ENCODE measurements at places on chromosomes 2 and 18. TPM values are rescaled to one million over a fixed set of nuclear protein-coding genes. Genes with fewer than 3 reads are reported as not detected.

GRCh38 chr18:6928359-6928758, 189.2 kb downstream of the LAMA1 start:
- DNase-seq = no peak

- no peak for DNase-seq
Measured at GRCh38 chr2:189109921-189110397, 69.6 kb downstream of the COL5A2 start.

- DNase-seq = no peak
Measured at GRCh38 chr2:128597121-128597762, 278.6 kb upstream of the HS6ST1 start.

DNA sequence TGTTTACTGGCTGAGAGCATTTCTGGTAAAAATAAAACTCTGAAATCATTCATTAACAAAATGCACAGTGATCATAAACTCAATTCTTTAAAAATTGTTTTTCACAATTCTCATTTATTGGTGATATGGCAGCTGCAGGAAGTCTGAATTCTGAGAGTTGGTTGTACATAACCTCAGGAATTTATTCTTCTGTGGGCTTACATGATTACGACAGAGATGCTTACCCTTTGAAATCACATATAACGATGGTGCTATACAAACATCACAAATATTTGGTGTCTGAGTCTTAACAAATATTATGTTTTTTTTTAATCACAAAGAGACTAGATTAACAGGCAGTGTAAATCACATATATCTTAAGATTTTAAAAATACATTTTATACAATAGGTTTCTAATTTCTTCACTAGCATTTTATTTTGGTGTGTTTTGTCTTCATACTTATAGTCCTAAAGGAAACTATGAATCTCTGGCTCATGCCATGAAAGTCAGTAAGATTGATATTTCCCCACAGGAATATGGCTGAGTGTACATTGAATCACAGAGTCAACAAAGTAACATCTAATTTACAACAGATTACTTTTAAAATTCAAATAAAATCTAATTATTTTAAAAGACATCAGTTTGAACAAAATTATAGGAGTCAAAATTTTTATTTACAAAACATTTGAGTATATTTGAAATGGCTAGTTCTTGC, 318.8 kb upstream of the THUMPD2 start:
- no peak for DNase-seq

GRCh38 chr2:113686537-113686936, 59.5 kb downstream of the RABL2A start:
- DNase-seq = no peak

DNA sequence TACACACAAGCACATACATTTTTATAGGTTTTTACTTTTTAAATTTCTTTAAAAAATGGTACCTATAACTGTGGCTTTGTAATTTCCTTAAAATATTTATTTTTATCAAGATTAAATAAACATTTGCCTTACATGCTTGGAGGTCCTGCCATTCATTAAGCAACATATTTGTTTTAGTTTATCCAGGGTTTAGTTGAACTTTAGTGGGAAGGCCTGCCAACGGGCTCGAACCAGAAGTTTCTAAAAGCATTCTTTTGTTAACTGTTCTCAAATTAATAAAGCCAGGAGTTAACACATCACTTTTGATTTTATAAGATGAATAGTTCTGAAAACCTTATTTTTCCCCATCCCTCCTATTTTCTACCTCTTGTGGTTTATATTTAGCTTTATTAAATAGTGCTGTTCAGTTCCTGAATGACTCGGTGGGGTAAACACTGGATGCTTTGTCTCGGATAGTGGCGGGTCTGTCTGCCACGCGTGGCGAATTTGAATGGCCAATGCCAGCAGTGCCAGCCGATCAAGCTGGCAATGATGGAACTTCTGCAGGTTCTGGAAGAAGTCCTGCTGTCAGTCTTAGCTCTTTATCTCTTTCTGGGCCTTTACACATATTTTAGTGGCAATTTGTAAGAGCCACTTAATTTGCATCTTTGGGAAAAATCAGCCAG, 32.2 kb downstream of the SH3YL1 start:
- no peak for DNase-seq

DNA sequence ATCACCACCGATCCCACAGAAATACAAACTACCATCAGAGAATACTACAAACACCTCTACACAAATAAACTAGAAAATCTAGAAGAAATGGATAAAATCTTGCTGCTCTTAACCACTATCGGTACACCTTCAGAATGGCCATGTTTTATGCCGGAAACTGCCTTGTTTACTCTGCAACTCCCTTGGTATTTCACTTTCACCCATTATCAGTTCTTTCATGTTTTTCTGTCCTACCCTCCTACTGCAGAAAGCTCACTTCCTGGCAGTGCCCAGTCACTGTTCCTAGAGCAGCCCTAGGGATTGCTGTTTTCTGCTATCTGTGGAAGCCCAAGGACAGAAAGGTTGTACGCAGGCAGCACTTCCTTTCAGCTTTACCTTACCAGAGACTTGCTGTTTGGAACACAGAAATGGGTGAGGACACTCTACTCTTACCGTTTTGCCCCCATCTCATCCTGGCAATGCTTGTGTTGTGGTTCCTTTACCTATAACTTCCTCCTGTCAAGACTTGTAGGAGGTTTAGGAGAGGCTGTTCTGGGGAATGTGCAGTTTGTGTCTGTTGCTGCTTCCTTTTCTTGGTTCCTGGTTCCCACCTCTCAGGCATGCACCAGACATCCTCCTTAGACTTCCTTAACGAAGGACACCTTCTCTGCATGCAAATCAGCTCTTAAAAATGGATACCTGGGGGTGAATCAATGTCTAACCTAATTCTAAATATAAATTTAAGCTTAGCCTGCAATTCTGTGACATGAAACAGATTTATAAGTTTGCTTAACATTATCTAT, 394.4 kb downstream of the SPAG16 start:
- DNase-seq = no peak

GRCh38 chr2:20365249-20365817, 14.7 kb upstream of the PUM2 start:
- DNase-seq = no peak

DNA sequence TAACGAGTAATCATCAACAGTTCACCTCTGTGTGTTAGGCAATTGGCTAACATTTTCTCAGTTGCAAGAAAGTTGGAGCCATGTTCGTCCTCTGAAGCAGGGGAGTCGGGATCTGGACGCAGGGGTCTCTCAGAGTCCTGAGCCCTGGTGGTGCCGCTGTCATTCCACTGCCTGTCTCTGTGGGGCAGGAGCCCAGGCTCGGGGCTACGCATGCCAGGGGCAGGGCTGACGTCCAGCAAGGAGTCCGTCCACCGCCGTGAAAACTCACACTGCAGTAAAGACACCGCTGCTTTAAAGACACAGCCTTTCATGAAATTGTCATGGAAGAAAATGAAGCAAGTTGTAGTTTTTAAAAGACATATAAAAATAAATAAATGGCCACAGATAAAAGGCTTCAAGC, 571.1 kb upstream of the SOX11 start:
- no peak for DNase-seq

GRCh38 chr2:176755537-176756135, 457.0 kb upstream of the HNRNPA3 start:
- DNase-seq = no peak

DNA sequence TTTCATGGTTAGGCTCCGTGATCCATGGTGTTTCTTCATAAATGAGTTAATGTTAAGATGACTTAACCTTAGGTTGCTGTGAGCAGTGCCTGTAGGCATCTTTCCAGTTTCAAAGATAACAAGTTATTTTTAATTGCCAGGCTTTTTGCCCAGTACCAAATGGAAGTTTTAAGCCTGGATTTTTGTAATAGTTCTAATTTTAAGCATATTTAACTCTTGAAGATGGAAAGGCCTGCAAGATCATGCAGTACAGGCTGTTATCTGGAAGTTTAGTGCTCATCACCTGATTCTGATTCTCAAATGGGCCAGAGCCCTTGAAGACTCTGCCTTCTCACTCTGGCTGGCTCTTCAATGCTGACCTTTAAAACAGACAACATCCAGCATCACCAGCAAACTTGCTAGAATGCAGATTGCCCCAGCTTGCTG, 141.3 kb downstream of the NCK2 start:
- no peak for DNase-seq

GRCh38 chr18:72826736-72827135, 41.1 kb downstream of the NETO1 start:
- no peak for DNase-seq

DNA sequence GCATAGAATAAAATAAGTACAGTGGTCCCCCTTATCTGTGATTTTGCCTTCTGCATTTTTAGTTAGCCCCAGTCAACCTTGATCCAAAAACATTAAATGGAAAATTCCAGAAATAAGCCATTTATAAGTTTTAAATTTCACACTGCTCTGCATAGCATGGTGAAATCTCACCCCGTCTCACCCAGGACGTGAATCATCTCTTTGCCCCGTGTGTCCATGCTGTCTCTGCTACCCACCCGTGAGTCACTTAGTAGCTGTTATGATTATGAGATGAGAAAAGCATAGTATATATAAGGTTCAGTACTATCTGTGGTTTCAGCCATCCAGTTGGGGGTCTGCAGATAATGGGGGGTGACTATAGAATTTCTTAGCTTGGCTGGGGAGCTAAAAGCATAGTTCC, 67.3 kb downstream of the RHBDD1 start:
- no peak for DNase-seq

- DNase-seq = no peak
Measured at GRCh38 chr2:610491-610890, 66.7 kb downstream of the TMEM18 start.

GRCh38 chr2:232798187-232798586, 21.8 kb upstream of the KCNJ13 start:
- no peak for DNase-seq

- DNase-seq = no peak
Measured at GRCh38 chr2:119371111-119371510, 4.3 kb downstream of the DBI start.

DNA sequence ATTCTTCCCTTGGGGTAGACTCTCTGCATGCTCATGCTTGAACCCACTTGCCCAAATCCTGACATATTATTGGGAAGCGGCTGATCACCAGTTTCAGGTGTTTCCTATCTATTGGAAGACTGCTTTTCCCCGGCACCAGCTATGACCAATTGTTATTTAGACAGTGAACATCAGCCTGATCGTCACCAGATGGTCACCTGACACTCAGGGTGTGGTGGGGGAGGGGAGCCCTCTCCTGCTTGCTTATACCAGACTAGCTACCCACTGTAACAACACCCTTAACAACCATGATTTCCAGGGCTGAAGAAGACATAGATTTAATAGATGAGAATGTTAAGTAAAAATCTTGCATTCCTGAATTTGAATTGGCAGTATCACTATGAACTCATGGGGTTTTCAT, 44.3 kb downstream of the RBM43 start:
- DNase-seq = no peak

DNA sequence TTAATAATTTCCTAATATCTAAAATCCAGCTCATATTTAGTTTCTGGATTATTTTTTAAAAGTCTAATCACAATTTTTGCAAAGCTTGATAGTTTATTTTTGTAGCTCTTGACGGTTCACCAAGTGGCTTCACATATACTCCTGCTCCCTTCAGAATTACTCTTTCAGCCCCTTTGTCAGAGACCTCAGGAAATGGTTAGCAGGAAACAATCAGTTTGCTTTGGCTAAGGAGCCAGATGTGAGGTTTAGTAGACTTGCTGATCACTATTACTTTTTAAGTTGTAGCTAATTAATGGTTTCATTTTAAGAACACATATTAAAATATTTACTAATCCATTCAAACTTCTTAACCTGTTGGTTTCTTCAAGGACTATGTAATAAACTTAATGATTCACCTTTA, 2.3 kb downstream of the RBBP8 start:
- DNase-seq = no peak

DNA sequence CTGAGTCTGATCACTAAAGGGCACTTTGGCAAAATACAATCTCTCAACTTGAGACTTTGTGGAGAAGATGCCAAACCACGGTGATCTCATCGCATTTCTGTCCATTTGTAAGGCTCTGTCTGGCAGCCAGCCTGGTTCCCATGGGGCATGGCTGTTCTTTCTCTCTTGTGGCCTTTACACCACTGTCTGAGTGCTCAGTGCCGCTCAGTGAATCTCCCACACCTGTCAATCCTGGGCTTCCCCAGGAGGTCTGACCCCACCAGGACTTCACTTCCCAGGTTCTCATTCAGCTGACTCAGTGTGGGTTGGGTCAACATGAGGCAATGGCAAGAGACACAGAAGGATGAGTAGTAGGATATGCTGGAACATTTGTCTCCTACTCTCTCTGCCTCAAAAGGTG, 96.8 kb upstream of the TRIB2 start:
- no peak for DNase-seq

DNA sequence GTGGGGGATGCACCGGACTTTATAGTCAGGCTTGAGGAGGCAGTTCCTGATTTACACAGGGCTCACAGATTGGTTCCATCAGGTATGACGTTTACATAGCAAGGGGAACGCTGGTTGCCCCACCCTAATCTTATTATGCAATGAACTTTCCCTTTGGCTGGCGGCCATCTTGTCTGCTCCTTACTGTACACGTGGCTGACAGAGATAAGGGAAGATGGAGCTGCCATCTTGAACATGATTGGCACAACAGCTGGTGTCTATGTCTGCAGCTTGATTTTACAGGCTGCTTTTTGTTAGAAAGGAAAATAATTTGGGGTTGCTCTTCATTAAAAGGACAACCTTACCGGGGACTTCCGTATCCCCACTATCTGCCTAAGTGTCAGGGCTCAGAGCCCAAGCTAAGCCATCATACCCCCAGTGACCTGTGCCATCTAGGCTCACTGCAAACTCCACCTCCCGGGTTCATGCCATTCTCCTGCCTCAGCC, 33.5 kb upstream of the ATG16L1 start:
- DNase-seq = no peak

DNA sequence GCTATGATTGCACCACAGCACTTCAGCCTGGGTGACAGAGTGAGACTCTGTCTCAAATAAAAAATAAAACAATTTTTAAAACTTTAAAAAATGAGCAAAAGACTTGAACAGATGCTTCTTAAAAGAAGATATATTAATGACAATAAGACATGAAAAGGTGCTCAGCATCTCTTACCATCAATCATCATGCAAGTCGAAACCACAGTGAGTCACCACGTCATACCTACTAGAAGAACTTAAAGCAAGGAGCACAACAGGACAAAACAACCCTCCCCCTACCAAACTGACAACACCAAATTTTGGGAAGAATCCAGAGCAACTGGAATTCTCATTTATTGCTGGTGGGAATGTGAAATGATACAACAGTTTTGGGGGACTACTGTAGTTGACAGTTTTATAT, 251.6 kb downstream of the BCL2 start:
- DNase-seq = no peak

GRCh38 chr18:24560511-24560981, 100.1 kb downstream of the HRH4 start:
- DNase-seq = no peak

The FTCDNL1 gene
- 3.1 TPM for total RNA-seq

The HOXD12 gene
- total RNA-seq = not detected

The AGBL5 gene
- 27.9 TPM for total RNA-seq

The NCKAP5 gene
- total RNA-seq = 3.9 TPM

The MRPS9 gene
- 19.0 TPM for total RNA-seq

The ARHGEF33 gene
- 1.8 TPM for total RNA-seq

The IL1RL1 gene
- total RNA-seq = 8.7 TPM

The PKDCC gene
- 128 TPM for total RNA-seq

The SIX2 gene
- total RNA-seq = not detected

The GALM gene
- 32.6 TPM for total RNA-seq

The FOXI3 gene
- not detected for total RNA-seq

Data from mucosa of gallbladder (tissue), 1 donor.